Fibroblast of villous mesenchyme (primary cell): ENCODE measurements at places on chromosomes 12 and 14. TPM values are rescaled to one million over a fixed set of nuclear protein-coding genes. Genes with fewer than 3 reads are reported as not detected.

DNA sequence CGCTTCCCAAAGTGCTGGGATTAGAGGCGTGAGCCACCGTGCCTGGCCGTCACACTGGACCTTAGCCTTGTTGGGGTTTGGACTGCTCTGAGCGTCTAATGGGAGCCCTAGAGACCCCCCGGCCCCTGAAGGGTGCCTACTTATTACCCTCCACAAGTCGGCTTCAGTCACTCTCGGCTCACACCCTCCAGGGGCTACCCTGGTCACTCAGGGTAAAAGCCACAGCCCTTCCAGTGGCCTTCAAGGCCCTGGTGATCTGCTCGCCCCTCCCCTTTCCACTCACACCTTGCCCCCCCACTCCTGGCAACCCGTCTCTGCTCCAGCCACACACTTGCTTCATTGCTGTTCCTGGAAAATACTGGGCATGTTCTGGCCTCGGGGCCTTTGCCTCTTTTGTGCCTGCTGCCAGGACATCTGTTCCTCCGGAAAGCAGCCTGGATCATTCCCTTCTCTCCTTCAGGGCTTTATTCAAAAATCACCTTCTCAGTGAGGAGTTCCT is 3.6 kb upstream of the MORN3 start:
- DNase-seq = no peak

- peak; percentile 85 for DNase-seq
Observed at GRCh38 chr12:126055521-126055920, 990.3 kb downstream of the AACS start.

- peak; percentile 90 for DNase-seq
Observed at GRCh38 chr14:73825551-73826188, 26.0 kb upstream of the PTGR2 start.

GRCh38 chr14:77964586-77964985 is 164.7 kb downstream of the ADCK1 start:
- no peak for DNase-seq

- no peak for DNase-seq
Observed at GRCh38 chr14:25464772-25465171, 414.8 kb upstream of the STXBP6 start.

DNA sequence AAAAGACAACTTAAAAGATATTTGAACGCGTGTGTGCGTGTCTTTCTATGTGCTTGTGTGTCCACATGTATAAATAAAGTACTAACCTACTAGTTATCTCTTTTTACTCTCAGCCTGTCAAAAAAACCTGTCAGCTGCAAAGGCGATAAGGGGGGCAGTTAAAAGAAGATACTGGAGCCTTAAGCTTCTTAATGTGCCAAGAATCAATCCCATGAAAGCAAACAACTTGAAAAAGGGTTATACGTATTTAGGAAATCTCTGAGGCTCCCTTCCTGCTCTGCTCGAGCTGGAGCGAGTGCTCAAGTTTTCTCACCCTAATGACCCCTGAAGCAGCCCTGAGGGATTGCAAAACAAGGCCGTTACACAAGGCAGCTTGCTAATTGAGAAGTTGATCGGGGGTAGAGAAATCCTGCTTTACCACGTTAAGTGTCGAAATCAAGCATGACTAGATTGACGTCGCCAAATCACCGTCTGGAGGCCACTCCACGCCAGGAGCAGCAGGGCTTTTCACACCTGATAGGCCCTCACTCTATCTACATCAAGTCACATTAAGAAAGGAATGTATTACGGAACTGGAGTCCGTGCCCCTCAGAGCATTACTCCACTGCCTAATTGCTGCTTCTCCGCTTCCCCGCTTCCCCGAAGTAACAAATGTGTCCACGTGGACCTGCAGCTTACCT is 32.4 kb downstream of the LMO3 start:
- peak; percentile 84 for DNase-seq

GRCh38 chr12:105077435-105077834 is 6.8 kb downstream of the ALDH1L2 start:
- DNase-seq = no peak

- DNase-seq = peak; percentile 71
Observed at GRCh38 chr12:98595243-98595988, 1.9 kb downstream of the SLC25A3 start.

- no peak for DNase-seq
Observed at GRCh38 chr12:57471661-57472060, 8.0 kb downstream of the ARHGAP9 start.

DNA sequence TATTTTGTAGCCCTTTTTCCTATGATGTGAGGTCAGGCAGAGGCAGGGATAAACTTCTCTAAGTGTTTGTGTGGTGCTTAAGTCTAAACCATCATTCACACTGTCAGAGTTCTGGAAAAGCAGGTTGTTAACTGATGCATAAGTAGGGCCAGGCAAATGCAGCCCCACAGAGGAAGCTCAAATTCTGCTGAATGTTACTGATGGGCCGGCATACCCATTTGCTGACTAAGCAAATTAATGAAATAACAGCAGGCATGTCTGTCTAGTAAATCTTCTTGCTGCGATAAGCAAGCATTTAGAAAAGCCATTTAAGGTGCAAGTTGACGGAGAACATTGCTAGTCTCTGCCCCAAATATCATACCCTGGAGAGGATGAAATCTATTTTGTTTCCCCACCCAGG is 523.2 kb upstream of the CCDC196 start:
- DNase-seq = peak; percentile 22

DNA sequence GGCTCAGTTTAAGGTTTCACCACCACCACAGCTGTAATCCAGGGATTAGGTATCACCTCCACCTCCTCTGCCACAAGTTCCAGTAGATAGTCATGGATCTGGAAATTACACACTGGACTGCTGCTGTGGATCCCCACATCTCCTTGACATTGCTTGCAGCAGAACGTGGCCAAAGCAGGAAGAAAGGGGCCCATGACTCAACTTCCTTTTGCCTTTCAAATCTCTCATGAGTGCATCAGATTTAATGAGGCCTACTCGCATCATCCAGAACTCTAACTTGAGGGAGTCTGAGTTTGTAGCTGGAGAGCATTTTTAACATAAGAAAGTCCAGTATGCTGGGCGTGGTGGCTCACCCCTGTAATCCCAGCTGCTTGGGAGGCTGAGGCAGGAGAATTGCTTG is 29.2 kb upstream of the TMED10 start:
- DNase-seq = peak; percentile 17

- no peak for DNase-seq
Observed at GRCh38 chr14:57038689-57039088, 228.4 kb upstream of the OTX2 start.

- DNase-seq = no peak
Observed at GRCh38 chr12:119389687-119390086, 55.2 kb downstream of the CCDC60 start.

- no peak for DNase-seq
Observed at GRCh38 chr12:10073261-10073660, 25.5 kb downstream of the CLEC1A start.

DNA sequence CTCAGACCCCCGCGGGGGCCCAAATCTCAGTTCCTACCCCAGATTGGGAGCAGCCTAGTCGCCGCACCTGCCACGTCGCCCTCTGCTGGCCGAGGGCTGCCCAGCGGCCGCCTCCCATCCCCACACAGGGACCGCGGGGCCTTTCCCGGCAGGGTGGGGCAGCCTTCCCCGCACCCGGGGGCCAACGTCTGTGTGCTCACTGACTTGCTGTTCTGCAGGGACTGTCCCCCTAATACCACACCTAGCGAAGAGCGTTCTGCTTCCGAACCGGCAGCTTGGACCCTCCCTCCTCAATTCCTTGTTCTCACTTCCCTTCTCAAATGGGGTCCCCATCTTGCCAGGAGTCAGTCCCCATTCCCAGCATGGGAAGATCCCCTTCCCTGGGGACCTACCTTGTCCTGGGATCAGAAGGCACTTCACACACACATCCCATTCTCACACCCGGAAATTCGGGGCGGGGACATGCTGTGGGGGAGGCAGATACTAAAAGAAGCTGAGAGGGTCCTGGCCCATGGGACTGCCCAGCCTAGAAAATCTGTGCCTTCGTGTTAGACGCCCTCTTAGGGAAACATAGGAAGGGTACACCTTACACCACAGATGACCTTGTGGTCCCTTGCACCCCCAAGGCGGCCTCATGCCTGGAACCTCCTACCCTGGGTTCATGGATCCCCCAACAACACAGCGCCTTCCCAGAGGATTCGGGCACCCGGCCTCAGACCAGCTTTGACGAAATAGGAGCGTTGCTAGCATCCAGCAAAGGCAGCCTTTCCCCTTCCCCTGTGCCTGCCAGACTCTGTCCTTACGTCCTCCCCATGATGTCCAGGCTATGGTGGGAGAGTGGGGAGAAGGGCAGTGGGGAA is 16.4 kb downstream of the ACVRL1 start:
- DNase-seq = no peak

DNA sequence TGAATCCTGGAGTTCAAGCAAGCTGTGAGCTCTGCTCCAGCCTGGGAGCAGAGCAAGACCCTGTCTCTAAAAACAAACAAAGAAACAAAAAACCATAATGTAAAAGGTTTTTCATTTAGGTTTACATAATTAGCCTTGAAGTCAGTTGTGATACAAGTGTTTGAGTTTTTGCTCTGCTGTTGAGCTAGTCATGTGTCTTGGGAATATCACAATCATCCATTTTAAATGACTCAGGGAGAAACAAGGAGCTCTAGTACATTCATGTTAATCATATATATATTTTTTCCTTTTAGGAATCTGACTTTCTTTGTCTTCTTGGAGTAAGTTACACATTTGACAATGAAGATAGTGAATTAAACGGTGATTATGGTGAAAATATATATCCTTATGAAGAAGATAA is 12.9 kb downstream of the MIA2 start:
- no peak for DNase-seq

DNA sequence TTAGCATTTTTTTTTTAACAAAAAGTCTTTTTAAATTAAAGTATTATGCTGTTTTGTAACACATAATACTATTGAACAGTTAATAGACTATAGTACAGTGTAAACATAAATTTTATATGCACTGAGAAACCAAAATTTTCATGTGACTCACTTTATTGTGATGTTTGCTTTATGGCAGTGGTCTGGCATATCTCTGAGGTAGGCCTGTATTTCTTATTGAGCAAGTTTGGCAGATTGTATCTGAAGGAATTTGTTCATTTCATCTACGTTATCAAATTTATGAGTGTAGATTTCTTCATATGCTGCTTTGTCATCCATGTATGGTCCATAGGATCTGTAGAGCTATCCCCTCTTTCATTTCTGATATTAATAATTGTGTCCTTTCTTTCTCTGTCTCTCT is 78.8 kb upstream of the PDE3A start:
- peak; percentile 22 for DNase-seq

GRCh38 chr12:13992585-13992984 is 11.2 kb upstream of the GRIN2B start:
- no peak for DNase-seq

GRCh38 chr14:38079886-38080285 is 127.8 kb upstream of the SSTR1 start:
- DNase-seq = peak; percentile 16

GRCh38 chr12:13097491-13098011 is 5.9 kb downstream of the GSG1 start:
- no peak for DNase-seq

- no peak for DNase-seq
Observed at GRCh38 chr12:121288986-121289385, 7.5 kb downstream of the CAMKK2 start.

DNA sequence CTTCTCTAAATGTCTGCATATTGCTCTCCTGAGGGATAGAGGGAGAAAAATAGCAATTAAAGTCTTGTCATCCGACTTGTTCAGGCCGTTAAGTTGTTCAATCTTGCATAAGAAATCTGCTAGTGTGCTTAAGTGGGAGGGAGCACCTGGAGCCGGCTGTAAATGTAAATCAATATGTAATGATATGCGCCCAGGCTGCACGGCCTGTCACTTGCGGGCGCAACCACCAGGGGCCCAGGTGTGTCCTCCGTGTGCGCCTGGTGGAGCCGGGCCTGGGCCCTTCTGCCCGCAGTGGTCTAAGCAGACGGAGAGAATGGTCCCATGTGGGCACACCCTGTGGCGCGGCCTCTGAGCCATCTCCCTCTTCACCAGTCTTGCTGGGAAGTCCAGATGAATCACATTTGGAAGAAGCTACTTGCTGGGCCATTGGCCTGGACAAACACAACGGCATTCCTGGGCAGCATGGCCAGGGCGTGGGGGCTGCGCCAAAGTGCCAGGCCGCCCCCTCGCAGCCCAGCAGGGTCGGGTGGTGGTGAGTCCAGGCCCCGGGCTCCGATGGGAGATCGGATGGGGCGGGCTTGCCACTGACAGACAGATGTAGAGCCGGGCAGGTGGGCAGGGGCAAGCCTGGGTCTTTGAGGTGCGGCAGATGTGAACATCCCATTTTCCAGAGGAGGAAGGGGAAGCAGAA is 193.3 kb upstream of the C14orf180 start:
- DNase-seq = no peak

GRCh38 chr12:32896432-32897280 is at the start of gene PKP2:
Gene PKP2 (minus strand): TSS chr12:32896777. CDS start chr12:32896731, 46 bp downstream.
- peak; percentile 27 for DNase-seq

CACNA2D4 gene
- total RNA-seq = 0.97 and 1.7 TPM in 2 replicates

FBLN5 gene
- 77.7 and 85.0 TPM in 2 replicates for total RNA-seq

SLC38A4 gene
- 11.0 and 23.7 TPM in 2 replicates for total RNA-seq

RFLNA gene
- 1.9 and 5.6 TPM in 2 replicates for total RNA-seq

KCNC2 gene
- total RNA-seq = 0.43 TPM in 1 of 2 replicates, not detected in the other

HOXC12 gene
- under 0.01 TPM in 2 replicates for total RNA-seq

TPH2 gene
- total RNA-seq = not detected in 2 replicates

HOXC10 gene
- 0.43 and 5.2 TPM in 2 replicates for total RNA-seq
